ENCODE measurements at places on chromosomes 3 and 15.

DNA sequence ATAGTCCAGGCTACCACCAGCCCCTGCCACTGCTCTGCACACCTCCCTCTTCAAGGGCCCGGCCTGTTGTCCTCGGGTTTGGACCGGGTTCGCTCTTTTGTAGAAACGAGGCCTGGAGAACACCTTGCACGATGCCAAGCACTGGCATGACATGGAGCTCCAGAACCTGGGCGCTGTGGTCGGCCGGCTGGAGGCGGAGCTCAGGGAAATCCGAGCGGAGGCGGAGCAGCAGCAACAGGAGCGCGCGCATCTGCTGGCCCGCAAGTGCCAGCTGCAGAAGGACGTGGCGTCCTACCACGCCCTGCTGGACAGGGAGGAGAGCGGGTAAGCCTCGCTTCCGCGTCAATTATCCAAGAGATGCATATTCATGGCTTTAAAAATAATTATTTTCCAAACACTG lies 72.4 kb downstream of the BFSP2 start:
- no peak for DNase-seq

DNA sequence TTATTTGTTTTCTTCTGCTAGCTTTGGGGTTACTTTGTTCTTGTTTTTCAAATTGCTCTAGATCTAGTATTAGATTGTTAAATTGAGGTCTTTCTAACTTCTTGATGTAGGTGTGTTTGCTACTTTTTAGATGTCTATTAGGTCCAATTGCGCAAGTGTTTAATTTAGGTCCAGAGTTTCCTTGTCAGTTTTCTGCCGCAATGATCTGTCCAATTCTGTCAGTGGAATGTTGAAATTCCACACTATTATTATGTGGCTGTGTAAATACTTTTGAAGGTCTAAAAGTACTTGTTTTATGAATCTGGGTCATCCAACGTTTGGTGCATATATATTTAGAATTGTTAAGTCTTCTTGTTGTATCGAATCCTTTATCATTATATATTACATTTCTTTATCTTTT lies 324.4 kb upstream of the SGO1 start:
- DNase-seq: no peak

GRCh38 chr3:169811631-169812331 lies 889 bp upstream of the LRRIQ4 start:
- no peak for DNase-seq

GRCh38 chr3:100114413-100115030 lies at the start of gene FILIP1L:
FILIP1L (minus strand) TSS chr3:100114501.
- DNase-seq: no peak

GRCh38 chr3:105254154-105254553 lies 112.6 kb upstream of the ALCAM start:
- DNase-seq: no peak

DNA sequence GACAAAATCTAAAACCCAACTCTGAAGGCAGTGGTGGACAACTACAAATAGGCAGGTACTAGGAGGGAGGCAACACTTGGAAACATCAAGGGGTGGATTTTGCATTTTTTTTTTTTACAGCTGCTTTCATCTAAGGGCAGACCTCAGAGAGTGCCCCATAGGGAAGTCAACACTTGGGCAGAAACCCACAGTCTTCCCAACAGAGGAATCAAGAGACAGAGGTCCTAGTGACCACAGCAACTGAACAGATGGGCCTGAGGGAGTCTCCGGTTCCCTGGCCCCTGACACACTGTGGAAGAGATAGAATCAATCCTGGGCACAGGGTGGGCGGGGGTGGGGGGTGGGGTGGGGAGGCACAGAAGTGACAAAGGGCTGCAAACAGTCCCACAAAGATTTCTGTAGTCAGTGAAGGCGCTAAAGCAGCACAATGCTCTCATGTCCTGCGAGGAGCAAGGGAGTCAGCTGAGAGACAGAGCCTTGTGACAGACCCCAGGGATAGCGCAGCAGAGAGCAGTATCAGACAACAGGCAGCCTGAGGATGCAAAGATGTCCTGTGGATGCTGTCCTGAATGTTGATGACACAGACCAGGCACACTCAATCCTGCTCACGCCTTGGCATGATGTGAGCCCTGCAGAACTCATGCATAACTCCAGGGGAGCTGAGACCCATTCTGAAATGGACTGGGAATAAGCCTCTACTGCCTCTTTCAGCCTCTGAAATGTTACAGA lies 6.9 kb upstream of the RFTN1 start:
- no peak for DNase-seq

DNA sequence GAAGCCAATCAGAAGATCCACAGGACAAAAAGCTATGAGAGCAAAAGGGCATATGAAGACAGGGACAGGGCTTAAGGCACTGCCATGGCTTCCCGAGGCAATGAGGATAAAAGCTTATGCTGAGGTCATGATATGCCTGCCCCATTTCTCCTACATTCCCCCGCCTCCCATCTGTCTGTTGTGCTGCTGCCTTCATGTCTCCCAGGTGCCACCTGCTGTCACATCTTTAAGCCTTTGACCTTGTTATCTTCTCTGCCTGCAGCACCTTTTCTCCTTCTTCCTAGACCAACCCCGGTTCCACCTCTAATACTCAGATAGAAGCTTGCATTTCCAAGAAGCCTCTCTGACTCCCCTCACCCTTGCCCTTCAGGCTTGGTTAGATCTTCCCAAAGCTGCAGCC lies 213.8 kb downstream of the ARRDC4 start:
- no peak for DNase-seq

GRCh38 chr15:101600035-101600434 lies 52.1 kb downstream of the TM2D3 start:
- no peak for DNase-seq

DNA sequence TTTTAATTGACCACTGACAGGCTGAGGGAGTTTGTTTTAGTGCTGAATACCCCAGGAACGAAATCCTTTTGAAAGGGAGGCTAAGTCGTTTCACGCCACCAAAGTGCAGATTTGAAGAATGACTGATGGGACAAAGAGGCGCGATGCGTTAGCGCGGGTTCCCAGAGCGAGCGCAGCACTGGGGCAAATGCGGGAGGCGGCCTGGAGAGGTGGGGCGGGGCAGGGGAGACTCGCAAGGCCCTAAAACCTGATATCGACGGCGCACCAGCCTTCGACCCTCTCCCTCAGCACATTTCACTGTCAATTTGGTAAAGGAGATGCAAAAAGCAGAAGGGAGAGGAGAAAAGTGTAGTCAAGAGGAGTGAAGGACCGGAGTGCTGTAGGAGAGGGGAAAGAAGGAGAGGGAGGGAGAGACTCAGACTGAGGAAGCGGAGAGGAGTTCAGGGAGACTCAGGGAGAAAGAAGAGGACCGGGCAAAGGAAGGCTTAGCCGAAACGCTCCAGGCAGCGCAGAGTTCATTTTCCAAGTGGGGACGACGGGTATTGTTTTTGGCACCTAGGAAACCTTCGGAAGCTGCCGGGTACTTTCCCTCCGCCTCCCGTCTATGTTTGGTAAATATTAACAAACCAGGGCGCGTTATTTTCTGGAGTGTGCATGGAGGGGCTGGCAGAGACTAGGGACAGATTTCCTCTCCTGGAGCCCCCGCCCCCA lies 3.8 kb upstream of the FOXB1 start:
- DNase-seq: no peak

- DNase-seq: no peak
These were observed 79.0 kb downstream of the RPLP1 start for GRCh38 chr15:69531665-69532027.

DNA sequence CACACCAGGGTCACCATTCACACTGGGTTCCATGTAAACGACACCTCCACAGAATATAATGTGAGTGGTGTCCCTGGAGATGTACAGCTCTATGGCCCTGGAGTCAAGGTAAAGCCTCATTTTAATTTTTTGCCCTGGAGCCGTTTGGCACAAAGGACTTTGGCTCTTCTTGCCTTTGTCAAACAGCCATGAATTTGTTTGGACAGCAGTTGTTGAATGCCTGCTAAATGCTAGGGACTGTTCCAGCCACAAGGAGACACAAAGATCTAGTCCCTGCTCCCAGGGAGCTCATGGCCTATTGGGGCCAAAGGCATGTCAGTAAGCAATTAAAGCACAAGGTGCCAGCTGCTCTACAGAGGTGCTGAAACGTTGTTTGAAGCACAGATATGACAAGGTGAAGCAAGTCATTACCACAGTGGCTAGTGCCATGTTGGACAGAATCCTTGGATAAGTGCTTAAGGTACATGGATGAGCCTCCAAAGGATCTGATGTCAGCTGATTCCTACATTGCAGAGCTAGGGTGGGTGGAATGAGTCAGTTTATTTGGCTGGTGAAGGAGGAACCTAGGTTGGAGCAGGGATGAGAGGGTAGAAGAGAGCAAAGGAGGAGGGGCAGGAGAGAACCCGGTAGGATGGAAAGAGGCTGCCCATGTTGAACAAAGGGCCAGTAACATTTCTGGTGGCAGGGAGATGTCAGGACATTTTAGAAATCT lies 171.9 kb upstream of the CTDSPL start:
- no peak for DNase-seq

DNA sequence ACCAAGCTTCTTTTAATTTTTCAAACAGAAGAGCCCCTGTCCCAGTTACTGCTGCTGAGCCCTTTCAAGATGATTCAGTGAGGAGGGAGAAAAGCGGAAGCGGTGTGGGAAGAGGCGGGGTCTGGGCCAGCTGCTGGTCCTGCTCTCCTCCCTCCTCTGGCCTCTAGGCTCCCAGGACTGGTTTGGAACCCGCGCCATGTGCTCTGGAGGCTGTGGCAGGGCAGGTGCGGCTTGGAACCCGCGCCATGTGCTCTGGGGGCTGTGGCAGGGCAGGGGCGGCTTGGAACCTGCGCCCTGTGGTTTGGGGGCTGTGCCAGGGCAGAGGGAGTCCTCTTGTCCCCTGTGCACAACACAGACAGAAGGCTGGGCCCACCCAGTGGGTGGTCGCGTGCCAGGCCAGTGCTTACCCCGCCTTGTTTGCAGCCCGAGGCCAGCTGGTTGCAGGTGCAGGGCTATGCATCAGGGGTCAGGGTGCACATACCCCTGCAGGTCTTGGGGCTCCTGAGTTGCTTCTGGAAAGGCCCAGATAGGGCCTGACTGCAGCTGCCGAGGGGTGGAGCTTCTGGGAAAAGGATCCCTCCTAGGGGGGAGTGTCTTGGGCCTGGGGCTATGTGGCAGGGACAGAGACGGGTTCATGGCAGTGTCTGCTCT lies 12.2 kb downstream of the ALG1L2 start:
- peak; percentile 48 for DNase-seq

DNA sequence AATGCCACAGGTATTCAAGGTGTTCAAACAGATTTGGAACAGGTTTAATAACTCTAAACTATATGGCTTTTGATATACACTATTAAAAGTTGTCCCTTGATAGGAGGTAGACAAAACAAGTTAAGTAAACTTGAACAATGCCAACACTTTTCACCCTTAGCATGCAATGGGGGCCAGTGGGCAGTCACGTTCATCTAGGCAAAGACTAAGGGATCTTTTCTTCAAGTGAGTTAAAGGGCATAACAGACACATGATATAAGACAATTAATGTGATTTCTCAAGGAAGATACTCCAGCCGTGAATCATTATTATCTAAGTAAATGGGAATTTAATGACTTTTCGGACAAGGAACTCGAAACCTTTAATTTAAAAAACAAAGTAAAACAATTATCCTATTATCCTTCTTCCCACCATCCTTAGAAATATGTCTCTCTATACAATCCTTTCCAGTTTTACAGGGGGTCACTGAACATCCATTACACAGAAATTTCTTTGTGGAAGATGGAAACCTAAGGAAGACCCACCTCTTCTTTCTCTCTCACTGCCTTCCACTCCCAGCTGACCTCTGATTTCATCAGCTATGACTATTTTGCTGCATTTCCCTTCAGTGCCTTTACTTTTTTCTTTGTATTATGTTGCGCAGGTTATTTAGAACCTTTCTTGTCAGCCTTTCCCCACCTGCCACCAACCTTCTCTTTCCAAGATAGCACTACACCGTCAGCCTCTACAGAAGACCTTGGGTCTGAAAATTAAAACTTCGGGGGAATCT lies 1.5 kb downstream of the CLDN1 start:
- DNase-seq: no peak

DNA sequence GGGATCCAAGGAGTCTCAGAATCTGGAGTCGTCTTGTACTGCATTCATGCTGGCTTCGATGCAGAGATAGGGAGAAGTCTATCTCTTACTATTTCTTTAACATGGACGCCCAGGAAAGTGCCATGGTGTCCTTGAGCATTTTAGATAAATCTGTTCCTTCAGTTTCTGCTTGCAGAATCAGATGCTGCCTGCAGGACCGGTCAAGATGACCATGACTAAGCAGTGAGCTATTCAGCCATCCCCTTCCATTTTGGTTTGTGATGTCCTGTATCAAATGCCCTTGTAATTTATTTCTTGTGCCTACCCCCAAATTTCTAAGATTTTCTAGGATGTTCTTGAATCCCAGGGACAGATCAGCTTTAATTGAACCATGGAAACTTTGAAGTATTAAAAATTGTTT lies 139.4 kb upstream of the TP63 start:
- DNase-seq: no peak

DNA sequence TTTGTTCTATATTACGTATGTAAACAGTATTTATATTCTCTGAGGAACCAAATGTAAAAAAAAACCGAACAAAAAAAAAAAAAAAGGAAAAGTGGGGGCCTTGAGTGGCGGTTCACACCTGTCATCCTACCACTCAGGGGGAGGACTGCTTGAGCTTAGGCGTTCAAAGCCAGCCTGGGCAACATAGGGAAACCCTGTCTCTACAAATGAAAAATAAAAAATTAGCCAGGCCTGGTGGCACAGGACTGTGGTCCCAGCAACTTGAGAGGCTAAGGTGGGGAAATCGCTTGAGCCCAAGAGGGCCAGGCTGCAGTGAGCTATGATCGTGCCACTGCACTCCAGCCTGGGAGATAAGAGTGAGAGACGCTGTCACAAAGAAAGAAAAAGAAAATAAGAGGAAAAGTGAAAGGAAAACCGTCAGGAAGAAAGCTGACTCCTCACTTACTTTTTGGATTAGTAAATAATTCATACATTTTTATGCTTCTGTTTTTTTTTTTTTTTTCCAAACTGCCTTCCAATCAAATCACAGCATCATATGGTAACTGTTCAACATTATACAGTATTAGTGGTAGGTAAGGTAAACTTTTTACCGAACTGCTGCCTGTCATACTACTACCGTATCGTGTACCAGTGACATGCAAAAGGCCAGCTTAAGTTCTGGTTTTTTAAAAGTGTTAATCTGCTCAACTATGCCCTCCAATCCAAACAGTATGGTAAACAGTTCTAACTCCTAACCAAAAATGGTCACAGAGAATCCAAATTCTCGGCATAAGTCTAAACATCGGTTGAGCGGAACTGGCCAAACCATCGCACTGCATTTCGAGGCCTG lies 1.2 kb downstream of the PHC3 start:
- no peak for DNase-seq

DNA sequence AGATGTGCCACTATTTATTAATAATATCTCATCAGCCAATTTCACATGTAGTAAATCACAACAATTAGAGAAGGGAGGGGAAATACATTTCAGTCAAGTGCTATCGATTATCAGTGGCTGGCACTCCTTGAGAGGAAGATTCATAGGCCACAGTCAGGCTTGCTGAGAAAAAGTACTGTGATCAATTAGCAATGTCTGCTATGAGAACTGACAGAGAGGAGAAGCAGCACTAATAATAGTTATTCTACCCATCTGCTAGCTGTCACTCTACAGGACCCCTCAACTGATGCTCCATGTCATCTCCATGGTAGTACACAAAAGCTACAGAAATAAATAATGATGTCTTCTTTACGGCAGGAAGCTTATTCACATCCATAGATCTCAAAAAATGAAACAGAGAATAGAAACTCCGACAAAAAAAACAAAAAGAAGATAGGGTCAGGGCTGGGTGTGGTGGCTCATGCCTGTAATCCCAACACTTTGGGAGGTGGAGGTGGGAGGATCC lies 351.3 kb downstream of the FOXP1 start:
- DNase-seq: no peak

- DNase-seq: no peak
These were observed 5.0 kb downstream of the NR2F2 start for GRCh38 chr15:96335411-96336024.
